Stimulated activated CD4-positive, alpha-beta T cell treated with anti-CD3 and anti-CD28 coated beads, Interleukin-1b, Interleukin-23, amount 100 ng/mL, for 1 hour (primary cell): ENCODE measurements at places on chromosomes 2 and 18.
A peak's percentile ranks its signal among the peaks of the same experiment; 100 is the strongest.

DNA sequence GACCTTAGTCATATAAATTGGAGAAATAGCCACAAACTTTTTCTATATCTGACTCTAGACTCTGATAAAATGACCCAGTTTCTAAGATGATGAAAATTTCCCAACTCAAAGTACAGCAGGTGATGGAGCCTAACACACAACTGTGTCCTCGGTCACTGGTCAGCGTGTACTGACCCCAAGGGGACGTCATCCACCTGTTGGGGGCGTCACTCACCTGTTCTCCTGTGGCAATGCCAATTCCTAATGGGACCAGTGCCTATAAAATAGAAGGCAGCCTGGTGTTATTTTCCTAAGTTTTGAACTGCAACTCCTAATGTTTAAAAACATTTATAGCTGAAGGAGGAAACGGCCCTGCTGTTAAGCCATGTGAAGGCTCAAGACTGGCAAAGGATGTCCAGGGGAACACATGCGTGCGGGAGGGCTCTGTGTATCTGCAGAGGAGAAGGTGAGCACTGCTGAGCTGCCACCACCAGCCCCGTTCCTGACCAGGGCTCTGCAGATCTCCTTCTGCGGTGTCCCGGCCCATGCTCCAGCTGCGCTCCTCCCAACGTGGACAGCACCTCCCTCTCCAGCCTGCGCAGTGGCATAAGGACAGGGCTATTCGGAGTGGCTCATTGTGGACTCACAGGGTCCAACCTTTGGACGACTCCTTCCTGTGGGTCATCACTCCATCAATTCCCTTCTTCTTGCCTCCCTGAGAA, 21.2 kb downstream of the TYMS start:
- DNase-seq: no peak

GRCh38 chr18:45335282-45336043, 279.8 kb upstream of the SLC14A2 start:
- DNase-seq: no peak

GRCh38 chr18:48002933-48003365, 72.5 kb upstream of the SMAD2 start:
- no peak for DNase-seq

- DNase-seq: no peak
Measured at GRCh38 chr2:100919316-100919715, 82.8 kb upstream of the RPL31 start.

- no peak for DNase-seq
Measured at GRCh38 chr18:76688724-76689472, 133.5 kb upstream of the ZNF236 start.

GRCh38 chr2:217886720-217887309, 116.0 kb downstream of the TNS1 start:
- DNase-seq: peak; percentile 8

- no peak for DNase-seq
Measured at GRCh38 chr18:6569813-6570212, 155.1 kb upstream of the L3MBTL4 start.

DNA sequence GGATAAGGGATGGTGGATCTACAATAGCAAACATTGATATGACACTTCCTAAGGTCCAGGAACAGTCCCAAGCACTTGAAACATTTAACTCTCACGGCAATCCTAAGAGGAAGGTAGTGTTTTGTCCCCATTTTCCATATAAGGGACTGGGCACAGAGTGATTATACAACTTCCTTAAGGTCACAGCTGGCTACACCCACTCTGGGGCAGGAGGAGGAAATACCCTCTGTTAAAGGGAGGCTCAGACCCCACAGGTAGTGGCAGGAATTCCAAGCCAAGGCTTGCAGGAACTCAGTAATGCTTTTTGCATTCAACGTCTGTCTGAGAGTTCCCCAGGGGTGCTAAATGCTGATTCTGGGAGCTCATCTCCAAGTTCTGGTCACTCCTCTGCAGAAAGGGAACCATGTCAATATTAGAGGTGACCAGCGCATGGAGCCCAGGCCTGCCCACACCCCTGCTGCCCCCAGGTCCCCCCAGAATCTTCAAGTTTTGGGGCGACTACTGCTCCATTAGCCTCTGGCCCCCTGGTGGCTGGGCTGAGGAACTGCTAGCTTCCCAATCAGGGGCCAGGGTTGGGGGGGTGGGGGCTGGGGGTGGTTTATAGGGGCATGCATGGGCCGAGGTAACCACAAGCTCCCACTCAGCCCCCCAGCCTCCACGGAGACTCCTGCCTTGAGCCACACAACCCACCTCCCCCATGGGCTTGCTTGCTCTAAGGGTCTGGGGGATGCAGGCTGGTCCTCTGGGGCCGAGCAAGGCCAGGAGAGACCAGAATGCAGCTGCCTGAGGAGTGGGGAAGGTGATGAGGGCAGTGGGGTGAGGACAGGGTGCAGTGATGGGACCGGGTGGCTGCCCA, 11.1 kb downstream of the OBSL1 start:
- no peak for DNase-seq

DNA sequence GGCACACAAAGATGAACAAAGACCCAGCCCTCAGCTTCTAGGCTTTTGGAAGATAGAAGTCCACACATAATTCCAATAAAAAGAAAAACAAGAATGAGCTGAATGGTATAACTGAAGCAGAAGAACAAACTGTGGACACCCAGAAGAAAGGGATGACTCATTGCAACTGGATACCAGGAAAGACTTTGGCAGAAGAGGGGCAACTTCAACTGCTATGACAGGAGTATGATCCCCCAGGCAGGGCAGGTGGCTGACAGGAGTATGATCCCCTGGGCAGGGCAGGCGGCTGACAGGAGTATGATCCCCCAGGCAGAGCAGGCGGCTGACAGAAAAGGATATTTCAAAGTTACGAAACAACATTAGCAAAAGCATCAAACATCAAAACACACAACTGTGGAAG, 21.6 kb downstream of the PID1 start:
- DNase-seq: no peak
